Caki2 (cell line): ENCODE measurements at places on chromosomes 11 and 22. TPM values are rescaled to one million over a fixed set of nuclear protein-coding genes. Genes with fewer than 3 reads are reported as not detected.

GRCh38 chr11:11979488-11980117 lies 28.8 kb downstream of the DKK3 start:
- peak; percentile 29 for DNase-seq

DNA sequence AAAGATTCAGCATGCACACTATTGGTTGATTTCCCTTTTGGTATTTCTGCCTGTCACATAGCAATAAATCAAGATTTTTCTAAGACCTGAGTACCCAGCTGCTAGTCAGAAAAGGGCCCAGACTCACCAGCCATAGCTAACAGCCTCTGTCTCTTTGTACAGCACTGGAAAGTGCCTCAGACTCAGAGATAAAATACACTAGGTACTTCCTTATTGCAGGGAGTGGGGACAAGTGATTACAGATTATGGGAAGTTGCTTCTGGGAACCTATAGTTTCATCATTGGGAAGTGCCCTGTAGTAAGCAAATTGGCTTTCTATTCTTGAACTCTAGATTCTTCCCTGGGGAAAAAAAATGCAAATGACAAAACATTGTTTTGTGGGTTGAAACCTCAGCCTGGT lies at the start of gene CASP5:
TSS of gene CASP5 (minus strand) at position 166 of the 400 bp plus-strand sequence. CDS start at position 134, 32 bp downstream.
- no peak for DNase-seq

DNA sequence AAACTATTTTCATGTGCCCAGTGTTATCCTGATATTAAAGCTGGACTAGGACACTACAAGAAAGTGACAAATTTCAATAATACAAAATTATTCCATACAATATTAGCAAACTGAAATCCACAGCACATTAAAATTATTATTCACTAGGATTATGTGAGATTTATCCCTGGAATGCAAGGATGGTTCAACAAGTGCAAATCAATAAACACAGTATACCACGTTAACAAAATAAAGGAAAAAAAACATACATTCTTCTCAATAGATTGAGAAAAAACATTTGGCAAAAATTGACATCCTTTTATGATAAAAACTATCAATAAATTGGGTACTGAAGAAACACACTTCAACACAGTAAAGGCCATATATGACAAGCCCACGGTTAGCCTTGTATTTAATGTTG lies 1758.2 kb upstream of the RAG2 start:
- DNase-seq = no peak

- no peak for DNase-seq
Observed at GRCh38 chr11:11142430-11142829, 210.6 kb downstream of the CSNK2A3 start.

- no peak for DNase-seq
Observed at GRCh38 chr11:43498561-43498960, 139.8 kb downstream of the TTC17 start.

DNA sequence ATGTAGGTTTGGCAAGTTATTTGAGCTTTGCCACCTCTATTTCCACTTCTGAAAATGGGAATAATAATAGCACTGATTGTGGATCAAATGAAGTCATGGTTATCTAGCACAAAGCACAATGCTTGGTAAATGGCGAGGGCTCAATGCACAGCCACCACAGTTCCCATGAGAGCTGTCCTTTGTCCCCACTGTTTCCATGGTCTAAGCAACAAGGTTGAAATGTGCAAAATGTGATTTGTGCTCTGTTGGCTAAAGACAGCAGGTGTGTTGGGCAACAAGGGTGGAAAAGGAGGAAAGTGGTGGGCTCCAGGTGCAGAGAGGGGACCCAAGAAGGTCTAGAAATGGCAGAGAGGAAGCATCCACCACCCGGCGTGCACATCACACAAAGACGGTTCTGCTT lies 200.5 kb downstream of the TRIM29 start:
- no peak for DNase-seq

- DNase-seq = no peak
Observed at GRCh38 chr11:132456751-132457328, 1075.5 kb downstream of the OPCML start.

DNA sequence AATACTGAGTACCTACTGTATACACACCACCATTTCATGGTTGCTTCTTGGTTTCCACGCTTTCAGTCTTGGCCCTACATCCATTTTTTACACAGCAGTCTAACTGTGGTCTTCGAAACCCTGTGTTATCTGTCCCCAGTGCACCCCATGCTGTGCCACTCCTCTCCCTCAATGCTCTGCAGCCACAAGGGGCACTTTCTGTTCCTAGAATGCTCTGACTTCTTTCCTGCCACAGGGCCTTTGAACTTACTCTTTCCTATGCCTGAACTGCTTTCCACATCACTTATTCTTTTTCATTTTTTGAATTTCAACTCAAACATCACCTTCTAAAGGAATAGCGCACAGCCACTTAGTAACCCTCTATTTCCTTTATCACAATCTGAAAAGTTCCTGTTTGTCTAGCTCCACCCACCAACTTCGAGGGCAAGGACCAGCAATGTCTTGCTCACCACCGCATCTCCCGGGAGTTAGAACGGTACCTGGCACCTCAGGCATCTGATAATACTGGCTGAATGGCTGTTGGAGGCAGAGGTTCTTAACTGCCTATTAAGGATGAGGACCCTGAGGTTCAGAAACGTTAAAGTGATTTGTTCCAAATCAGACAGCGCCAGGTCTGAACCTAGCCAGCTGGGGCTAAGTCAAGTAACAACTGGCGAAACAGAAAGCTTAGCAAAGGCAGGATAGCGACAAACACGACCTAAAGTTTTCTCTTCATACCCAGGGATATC lies 568 bp downstream of the ALG8 start:
- peak; percentile 31 for DNase-seq

DNA sequence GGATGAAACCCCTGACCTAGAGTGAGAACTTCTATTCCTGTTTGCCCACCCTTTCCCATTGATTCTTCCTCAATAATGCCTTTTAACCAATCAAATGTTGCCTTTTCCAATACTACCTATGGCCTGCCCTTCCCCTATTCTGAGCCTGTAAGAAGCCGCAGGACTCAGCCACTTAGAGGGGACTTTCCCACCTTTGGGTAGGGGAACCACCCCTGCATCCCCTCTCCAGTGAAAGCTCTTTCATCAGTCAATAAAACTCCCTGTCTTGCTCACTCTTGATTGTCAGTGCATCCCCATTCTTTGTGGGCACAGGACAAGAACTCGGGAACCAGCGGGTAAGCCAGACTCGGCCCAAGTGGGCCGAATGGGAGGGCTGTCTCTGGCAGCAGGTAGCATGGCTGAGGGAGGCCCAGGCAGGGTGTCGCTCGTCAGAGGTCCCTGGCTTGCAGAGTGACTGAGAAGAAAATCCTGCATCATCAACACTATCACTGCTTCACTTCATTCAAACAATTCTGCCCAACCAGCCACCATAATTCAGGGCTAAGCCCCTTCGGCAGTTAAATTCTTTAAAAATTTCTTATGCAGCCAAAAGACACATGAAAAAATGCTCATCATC lies 30.4 kb downstream of the LDHAL6A start:
- DNase-seq = no peak

- DNase-seq = no peak
Observed at GRCh38 chr11:3123305-3123704, 41.8 kb downstream of the OSBPL5 start.

GRCh38 chr11:134207538-134208239 lies 16.1 kb downstream of the NCAPD3 start:
- DNase-seq = no peak

GRCh38 chr22:17570851-17571631 lies 7.7 kb downstream of the SLC25A18 start:
- no peak for DNase-seq

- no peak for DNase-seq
Observed at GRCh38 chr11:77191429-77191822, 63.4 kb downstream of the MYO7A start.

- no peak for DNase-seq
Observed at GRCh38 chr11:132307309-132308020, 937.0 kb downstream of the NTM start.

The APOA4 gene
- total RNA-seq = not detected in 2 replicates

The PVALB gene
- not detected in 2 replicates for total RNA-seq

The RELT gene
- 2.5 and 3.8 TPM in 2 replicates for total RNA-seq

The CLMP gene
- 1.5 and 6.8 TPM in 2 replicates for total RNA-seq

The HORMAD2 gene
- not detected in 2 replicates for total RNA-seq

The MS4A7 gene
- total RNA-seq = not detected in 2 replicates

The KCNA4 gene
- not detected in 2 replicates for total RNA-seq

The CDK2AP2 gene
- total RNA-seq = 43.6 and 56.9 TPM in 2 replicates

The PDGFD gene
- 8.6 and 13.1 TPM in 2 replicates for total RNA-seq

The CCDC157 gene
- 2.0 and 2.2 TPM in 2 replicates for total RNA-seq

The POU2AF2 gene
- total RNA-seq = not detected in 2 replicates
